ENCODE measurements at places on chromosomes 1 and 21.

GRCh38 chr21:29195981-29196669 lies 65.7 kb downstream of the MAP3K7CL start:
- DNase-seq: peak; percentile 49

DNA sequence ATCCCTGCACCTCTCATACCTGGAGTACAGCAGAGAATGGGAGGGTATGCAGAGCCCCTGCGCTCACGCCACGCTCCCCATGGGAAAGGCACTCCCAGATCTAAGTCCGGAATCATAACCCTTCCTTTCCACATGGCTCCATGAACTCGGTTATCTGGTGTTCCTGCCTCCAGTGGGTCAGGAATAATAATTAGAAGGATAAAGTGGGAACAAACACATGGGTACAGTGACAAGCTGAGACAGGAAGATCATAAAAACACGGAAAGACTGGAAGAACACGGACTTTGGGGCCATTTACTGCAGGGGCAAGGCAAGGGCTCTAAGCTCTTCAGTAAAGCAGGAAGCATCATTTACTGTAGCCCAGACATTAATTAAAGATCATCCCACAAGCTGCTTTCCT lies 48.6 kb downstream of the FOXO6 start:
- DNase-seq: no peak

DNA sequence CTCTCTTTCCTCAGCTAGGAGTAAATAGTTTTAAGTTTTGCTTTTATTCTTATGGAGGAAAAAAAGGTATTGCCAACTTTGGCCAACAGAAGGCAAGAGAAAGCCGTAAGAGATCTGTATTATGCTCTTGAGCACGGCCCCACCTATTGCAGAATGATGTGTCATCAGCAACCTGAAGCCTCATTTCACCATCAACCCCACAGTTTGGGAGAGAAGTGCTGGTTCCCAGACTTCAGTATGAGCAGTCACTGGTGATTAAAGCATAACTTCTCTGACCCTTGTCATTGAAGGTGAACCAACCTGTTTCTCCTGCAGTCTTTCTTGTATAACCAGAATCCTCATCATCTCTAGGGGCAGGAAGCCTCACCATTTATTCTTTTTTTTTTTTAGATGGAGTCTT lies 100.2 kb downstream of the SIPA1L2 start:
- no peak for DNase-seq

DNA sequence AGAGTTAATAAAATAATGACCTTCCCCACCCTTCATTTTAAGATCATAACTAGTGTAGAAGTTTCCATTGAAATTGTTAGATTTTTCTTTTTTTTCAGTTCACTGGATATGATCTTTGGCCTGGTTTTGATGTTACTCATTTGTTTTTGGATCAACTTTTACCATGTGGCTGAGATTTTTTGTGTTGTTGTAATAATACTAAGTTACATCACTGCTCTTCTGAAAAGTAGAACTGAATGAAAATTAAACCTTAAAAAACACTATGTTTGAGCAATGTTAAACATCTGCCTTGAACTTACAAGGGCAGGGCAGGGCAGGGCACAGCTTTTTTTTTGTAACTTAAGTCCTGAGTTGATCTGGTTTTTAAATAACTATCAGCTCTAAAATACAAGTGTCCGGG lies 204.8 kb upstream of the ADAMTS5 start:
- DNase-seq: no peak

GRCh38 chr1:226063977-226064815 lies 1.7 kb downstream of the H3-3A start:
- no peak for DNase-seq

- no peak for DNase-seq
These were observed 5.1 kb downstream of the TLCD4 start for GRCh38 chr1:95122151-95122697.

- DNase-seq: no peak
These were observed 292.8 kb upstream of the VAMP3 start for GRCh38 chr1:7478142-7478790.

DNA sequence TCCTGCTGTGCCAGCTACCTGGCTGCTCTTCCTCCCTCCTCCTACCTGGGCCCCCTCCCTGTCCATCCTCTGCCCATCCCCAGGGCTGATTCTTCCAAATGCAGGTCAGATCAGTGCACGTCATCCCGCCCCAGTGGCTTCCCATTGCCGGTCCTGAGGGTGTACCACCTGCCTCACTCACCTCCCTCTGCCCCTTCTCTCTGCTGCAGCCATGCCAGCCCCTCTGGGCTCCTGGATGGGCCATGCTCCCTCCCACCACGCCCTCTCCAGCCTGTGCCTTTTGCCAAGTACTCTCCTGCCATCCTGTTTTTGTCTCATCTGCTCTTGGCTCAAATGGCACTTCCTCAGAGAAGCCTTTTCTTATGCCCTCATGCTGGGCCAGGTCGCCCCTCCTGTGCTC lies 95.8 kb downstream of the ARHGEF10L start:
- no peak for DNase-seq

Data from stimulated activated CD8-positive, alpha-beta memory T cell treated with anti-CD3 and anti-CD28 coated beads, Interleukin-2, amount 100 ng/mL, for 48 hours (primary cell).